ENCODE measurements at places on chromosomes 11 and 22. TPM values are rescaled to one million over a fixed set of nuclear protein-coding genes. Genes with fewer than 3 reads are reported as not detected.

The CCDC34 gene
- total RNA-seq = 21.1 TPM

DNA sequence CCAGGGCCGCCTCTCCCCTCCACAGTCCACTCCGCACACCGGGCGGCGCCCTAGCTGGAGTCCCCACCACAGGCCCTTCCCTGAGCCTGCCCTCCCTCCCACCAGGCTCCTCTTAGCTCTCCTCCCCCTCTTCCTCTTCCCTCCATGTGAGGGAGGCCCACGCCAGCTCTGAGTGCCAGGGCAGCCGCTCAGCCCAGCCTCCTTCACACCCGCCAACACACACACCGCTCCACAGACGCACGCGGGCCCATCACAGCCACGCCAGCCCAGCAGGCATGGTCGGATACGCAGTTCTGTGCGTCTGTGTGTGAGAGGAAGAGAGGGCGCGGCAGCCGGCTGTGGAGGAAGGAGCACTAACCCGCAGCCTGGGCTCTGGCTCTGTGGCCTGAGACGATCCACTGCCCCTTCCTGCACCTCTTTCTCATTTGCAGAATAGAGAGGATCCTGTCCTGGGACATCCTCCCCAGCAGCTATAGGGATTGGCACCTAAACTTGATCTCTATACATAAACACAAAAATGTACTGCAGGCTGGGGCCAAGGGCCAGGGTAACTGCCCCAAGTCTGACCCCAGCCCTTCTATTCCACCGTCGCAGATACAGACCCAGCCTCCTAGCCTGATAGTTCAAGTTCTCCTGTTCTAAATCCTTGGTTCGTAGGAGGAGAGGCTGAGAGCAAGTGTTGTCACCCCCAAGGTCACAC lies 3.5 kb downstream of the CHRM4 start:
- DNase-seq = no peak

The IL10RA gene
- total RNA-seq = not detected

The BCO2 gene
- total RNA-seq = 24.1 TPM

GRCh38 chr11:32658639-32659406 lies 75.2 kb downstream of the EIF3M start:
- DNase-seq = no peak

The PLAAT5 gene
- 0.06 TPM for total RNA-seq

DNA sequence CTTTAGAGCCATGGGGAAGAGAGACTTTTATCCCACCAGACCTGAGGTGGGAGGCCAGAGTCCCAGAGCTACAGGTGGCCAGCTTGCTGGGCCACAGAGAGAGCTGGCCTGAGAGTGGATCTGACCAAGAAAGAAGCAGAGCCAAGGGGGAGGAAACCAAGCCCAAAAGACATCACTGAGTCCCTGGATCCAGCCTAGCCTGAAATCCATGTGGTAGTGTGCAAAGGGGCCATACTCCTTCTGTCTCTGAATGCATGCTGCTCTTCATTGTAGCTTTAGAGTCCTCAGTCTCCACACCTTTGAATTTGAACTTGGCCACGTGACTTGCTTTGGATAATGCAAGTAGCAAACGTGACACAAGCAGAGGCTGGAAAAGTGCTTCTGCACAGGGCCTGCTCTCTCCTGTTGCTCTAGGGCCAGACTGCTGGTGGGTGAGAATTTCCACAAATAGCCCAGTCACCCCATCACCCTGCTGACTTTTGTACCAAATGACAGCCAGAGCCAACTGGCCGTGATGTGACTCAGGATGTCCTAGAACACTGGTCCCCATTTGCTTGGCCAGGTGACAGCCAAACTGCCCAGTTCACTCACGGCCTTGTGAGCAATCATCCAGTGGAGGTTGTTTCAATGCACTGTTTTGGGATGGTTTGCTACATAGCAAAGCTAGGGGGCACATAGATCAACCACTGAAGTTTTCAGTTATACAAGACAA lies 93.6 kb downstream of the DHCR7 start:
- no peak for DNase-seq

The BACE1-AS gene
- total RNA-seq = 12.9 TPM
